ENCODE measurements at places on chromosomes 3 and 15.

DNA sequence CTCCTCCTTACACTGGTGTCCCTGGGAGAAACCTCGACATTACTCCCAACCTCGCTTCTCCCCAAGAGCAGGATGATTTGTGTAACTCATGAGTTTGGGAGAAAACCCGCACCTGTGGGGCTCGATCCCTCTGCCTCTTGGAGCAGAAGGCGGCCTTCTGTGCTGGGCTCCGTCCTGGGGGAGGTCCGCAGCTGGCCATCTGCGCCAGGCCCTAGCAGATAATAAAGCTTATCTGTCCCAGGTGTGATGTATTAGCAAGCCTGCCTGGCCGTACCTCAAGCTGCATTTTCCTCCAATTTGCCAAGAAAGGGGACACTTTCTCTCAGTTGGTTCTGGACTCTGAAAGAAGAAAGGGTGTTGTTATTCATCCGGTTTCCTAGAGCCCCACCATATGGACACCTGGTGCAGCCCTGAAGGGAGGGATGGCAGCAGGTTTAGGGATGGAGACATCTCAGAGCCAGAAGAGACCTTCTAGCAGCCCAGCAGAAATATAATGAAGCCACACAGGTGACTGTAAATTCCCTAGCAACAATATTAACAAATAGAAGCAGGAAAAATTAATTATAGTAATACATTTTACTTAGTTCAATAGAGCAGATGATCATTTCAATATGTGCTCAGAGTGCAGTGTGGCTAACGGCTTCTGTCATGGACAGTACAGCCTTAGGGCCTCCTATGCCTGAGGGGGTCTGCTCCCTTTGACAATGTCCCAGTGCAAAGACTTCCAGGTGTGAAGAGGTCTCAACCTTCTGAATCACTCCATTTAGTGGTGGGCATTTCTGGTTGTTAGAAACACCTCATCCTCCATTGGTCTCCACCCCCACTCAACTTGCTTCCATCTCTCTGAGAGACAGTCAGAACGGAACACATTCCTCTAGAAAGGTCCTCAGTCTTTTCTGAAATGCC, 94.8 kb downstream of the CPN2 start:
- no peak for DNase-seq

GRCh38 chr15:51290720-51291119, 47.7 kb downstream of the CYP19A1 start:
- no peak for DNase-seq

- DNase-seq, result no peak
Measured at GRCh38 chr3:96734273-96735009, 80.0 kb upstream of the EPHA6 start.

DNA sequence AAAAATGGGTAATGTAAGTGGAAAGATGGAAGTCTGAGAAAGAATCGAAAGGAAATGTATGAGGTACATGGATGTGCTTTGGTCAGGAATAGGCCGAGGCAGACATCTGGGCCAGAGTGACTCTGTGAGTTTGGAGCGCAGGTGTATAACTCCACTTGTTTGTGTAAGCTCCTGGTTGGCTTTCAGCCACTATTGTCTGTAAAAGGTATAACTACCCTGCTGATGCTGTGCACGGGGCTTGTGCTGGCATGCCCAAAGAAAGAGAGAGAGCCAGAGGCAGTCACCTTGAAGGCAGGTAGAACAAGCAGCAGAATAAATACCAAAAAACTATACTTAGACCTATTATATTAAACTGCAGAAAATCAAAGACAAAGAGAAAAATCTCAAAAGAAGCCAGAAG, 32.7 kb upstream of the CD96 start:
- no peak for DNase-seq

DNA sequence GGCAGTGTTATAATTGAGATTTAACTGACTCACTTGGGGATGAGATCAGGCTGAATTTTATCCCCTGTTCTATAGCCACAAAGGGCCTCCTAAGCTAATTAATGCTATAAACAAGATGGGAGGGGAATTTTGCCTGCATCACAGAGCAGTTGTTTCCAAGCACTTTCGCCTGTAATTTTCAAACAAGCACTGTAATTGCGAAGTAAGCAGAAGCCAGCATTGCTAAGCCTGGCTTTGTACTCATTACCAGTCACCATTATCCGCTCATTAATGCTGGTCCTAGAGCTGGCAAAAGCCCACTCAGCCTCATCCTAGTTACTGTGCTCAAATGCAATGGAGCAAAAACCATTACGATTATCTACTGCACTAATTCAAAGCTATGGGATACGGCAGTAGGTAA, 356.6 kb upstream of the UBE2E2 start:
- DNase-seq, result no peak

DNA sequence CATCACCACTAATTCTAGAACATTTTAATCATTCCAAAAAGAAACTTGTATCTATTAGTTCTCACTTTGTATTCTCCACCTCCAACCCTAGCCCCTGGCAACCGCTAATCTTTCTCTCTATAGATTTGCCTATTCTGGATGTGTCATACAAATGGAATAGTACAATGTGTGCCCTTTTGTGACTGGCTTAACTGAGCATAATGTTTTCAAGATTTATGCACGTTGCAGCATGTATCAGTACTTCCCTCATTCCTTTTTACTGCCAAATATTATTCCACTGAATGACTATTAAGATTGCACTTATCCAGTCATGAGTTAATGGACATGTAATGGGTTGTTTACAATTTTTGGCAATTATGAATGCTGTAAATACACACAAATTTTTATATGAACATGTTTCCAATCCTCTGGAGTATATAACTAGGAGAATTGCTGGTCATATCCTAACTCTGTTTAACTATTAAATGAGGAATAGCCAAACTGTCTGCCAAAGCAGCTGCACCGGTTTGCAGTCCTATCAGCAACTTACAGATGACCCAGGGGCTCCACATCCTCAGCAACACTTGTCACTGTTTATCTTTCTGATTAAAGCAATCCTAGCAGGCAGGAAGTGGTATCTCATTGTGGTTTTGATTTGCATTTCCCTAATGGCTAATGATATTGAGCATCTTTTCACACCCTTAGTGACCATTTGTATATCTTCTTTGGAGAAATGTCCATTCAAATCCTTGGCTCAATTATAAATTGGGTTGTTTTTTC, 42.9 kb downstream of the DCUN1D1 start:
- DNase-seq, result no peak

GRCh38 chr15:57310876-57311275, 65.4 kb upstream of the CGNL1 start:
- DNase-seq, result no peak

Data from inflammatory macrophage treated with lipopolysaccharide for 1 hour (primary cell).